HFFc6 (cell line): ENCODE measurements at places on chromosomes 1 and 21.
A peak's percentile ranks its signal among the peaks of the same experiment; 100 is the strongest.

GRCh38 chr21:18524097-18524880 lies 120.7 kb upstream of the TMPRSS15 start:
- DNase-seq, result no peak

- DNase-seq, result no peak
Measured at GRCh38 chr1:12709696-12710095, 6.2 kb upstream of the AADACL3 start.

- no peak for DNase-seq
Measured at GRCh38 chr21:20997311-20997635, 936 bp upstream of the NCAM2 start.

GRCh38 chr1:236315518-236315917 lies 33.8 kb upstream of the ERO1B start:
- no peak for DNase-seq

DNA sequence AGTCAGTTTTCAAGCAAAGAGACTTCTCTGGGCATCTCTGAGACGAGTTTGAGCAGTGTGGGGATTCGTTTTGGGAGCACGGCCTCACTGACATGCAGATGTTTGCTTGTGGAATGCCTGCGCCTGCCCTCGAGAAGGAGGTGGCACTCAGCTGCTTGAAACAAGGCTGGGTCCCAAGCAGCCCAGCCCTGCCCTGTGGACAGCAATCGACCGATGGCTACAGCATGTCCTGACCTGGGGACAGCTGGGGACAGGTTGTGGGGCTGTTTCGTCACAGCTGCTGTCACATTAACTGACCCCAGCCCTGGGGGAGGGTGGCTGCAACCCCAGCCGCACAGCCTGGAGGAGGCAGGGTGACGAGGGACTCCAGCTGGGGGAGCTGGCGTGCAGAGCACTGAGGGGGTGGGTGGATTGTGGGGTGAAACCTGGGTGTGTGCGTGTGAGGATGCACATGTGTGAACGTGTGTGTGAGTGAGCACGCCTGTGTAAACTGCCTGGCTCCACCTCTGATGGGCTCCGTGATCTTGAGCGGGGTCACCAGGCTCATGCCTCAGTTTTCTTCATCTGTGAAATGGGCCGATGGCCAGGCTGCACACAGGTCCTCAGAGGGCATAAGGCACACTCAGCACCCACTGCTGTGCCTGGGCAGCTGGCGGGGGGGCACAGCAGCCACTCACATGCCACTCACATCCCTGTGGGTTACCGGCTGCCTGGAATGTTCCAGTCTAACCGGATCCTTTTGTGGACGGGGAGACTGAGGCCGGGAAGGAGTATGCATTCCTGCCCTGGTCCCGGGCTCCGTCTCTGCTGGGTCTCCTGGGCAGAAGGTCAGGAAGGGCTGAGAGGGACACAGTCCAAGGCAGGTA lies 49.3 kb downstream of the COL18A1 start:
- no peak for DNase-seq

GRCh38 chr1:213982672-213983492 lies 4.9 kb upstream of the PROX1 start:
- no peak for DNase-seq

GRCh38 chr1:228689255-228689654 lies 46.0 kb upstream of the RHOU start:
- no peak for DNase-seq

DNA sequence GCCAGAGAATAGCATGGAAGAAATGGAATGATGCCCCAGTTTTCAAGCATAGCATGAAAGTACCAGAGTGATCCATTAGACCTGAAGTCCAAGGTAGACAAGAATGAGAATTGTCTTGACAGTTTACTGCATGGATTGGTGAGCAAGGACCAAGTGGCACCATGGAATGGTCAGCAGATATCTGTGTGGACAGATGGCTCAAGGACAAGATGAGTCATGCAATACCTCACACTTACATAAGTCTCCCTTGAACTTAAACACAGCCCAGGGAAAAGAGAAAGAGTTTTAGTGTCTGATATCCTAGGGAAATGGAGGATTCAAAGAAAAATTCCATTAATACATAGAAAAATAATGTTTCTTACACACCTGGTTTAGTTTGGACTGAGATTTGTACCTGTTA lies 195.2 kb downstream of the MRPL39 start:
- DNase-seq, result no peak

DNA sequence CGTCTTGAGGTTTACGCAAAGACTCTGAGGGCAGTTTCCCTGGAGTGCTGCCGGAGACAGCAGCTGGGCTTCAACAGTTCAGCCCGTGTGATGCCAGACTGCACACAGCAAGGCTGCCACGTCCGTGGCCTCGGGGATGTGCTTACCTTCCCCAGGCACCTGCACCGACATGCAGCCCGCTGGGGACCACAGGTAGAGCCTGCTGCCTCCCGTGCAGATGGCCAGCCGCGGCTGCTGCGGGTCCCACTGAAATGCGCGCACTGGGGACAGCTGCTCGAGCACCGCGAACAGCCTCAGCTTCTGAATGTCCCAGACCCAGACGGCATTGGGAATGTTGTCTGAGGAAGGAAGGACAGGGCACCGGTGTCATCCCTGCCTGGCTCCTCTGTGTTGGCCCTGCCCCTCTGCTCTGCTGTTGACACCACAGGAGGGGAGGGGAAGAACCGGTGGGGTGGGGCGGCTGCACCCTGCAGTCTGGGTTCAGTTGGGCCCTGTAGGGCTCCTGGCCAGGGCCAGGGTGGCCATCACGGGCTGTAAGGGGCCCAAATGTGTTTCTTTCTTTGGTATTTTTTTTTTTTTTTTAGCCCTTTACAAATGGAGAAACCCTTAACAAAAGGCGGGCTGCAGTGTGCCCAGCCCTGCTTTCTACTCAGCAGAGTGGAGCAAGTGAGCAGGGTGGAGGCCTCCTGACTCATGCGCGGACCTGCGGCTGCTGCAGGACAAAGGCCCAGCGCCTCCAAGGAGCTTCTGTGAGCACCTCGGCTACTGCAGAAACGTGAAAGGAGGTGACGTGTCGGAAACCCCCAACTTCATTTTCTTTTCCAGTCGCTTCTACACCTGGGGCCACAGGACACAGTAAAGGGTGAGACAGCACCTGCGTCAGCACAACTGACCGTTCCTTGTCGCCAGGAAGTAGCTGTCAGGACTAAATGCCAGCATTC lies 6.8 kb downstream of the TPRG1L start:
- no peak for DNase-seq

DNA sequence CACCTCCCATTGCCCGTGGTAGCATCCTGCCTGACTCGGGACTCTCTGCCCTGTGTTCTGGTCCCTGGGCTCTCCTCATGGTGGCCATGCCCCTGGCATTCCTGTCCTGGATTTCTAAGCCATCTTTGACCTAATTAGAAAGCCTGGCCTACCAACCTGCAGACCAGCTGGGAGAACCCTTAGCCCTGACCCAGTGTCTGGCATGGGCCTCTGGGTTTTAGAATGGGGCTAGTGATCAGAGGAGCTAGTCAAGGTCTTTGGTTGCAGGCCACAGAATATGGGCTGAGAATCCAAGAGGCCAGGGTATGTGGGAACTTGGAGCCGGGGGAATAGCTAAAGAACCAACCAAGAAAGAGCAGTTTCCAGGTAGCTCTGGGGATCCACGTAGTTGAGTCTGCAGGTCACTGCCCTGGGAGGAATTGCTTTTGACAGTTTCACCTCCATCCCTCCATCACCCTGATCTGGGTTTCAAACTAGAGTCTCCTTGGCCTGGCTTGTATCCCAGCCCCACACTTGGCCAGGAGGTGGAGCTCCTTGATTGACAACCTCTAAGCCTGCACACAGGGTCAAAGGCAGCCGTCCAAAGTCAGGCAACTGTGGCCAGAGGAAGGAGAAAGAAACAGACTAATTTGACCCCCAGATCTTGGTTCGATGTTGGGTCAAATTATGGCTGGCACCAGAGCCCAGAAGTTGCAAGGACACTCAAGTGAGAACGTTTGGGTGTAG lies 54.7 kb upstream of the ABCG1 start:
- DNase-seq, result no peak

DNA sequence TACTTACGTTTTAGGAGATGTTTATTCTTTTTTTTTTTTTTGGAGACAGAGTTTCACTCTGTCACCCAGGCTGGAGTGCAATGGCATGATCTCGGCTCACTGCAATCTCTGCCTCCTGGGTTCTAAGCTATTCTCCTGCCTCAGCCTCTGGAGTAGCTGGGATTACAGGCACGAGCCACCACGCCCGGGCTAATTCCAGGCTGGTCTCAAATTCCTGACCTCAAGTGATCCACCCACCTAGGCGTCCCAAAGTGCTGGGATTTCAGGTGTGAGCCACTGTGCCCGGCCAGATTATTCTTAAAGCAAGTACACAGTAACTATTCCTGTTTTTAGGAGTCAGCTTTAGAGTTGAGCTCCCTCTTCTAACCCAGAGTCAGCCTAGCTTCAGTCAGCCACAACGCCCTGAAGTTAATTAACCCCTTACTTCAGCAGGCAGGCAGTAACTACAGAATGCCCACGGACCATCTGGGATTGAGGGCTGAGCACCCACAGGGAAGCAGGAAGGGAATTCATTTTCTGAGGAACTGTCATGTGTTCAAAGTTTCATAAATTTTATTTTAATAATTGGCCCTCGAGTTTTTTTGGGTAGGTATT lies 5.3 kb upstream of the ID3 start:
- DNase-seq, result no peak

DNA sequence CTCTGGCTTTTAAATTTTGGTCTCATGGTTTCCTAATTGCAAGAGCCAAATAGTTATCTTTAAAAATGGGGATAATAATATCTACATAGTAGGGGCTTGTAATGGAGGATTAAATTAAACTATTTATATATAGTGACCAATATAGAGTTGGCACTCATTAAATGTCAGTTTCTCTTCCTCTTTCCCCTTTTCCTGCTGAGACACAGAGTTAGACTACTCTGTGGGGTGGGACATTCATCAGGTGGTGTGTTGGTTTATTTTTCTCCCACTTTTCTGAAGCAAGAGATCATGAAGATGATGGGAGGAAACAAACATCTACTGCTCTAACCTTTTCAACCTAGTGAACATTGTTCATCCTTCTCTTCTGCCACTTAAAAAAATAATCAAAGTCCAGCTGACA lies 17.3 kb upstream of the RAP1A start:
- DNase-seq, result no peak

DNA sequence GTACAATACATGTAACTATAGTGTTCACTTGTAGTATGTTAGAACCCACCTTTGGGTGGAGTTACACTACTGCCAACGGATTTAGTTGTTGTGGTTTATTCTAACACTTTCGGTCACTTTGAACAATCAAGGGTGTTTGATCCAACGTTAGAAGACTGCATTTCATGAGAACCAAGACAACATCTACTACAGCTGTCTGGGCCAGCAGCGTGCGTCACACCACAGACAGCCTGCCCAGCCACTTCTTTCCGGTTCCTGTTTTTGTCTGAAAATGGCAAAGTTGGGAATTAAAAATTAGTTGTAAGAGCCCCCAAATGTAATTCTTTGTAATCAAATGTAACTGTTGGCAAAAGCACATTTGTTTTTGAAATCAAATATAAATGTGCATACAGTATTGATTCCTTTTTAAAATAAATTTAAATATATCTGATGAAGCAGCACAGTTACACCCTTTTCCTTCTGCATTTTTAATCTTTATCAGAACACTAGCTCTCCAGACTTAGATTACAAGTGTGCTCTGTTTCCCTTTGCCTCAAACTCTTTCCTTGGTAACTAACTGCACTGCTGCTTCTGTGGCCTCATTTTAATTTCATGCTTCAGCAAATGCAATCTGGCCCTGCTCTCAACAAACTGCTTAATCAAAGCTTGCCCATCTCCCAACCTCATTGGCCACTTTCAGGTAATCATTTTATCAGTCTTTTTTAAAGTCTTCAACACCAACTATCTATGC lies 86.6 kb upstream of the DPH5 start:
- DNase-seq, result no peak

GRCh38 chr1:206797534-206798383 lies 25.5 kb upstream of the IL10 start:
- DNase-seq, result no peak

DNA sequence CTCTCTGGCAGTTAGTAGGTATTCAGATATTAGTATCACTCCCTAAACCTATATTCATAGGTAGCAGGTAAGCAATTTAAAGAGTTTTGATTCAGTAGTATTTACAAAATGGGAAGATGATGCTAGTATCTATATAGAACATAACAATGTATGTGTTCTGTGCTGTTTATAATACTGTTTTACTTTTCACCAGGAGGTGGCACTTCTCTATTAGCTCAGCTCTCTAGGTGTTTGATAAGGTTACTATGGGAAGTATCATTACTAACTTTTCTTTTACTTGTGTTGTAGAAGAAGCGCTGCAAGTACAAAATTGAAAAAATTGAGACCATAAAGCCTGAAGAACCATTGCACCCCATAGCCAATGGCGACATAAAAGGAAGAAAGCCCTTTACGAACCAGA lies 49.4 kb upstream of the FASLG start:
- peak; percentile 28 for DNase-seq

GRCh38 chr1:155835548-155835947 lies 21.5 kb downstream of the GON4L start:
- DNase-seq, result no peak

DNA sequence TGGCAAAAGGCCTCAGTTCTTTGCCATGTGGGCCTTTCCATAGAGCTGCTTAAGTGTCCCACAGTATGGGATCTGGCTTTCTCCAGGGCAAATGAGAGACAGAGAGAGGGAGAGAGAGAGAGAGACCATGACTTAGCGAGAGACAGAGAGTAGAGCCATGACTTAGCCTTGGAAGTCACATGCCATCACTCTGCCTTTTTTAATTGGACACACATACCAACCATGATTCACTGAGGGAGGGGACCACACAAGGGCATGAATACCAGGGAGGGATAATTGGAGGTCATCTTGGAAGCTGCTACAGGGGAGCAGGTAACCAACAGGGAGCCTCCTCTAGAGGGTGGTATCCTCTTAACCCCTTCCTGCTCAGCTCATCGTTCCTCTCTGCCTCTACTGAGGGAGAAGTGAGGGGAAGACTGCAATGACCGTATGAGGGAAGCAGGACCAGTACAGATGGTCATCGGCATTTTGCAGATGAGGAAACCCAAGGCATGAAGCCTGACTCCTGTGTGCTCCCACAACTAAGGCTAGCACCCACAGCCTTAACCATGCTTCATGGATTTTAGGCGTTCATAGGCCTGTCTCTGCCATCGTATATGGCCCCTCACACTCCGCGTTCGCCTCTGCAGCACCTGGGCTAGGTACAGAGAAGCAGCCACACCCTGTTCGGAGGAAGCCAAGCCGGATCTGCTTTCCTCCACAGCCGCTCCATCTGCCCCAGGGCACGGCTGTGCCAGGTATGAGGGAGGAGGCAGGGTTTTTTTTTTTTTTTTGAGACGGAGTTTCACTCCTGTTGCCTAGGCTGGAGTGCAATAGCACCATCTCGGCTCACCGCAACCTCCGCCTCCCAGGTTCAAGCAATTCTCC lies 38.6 kb downstream of the MEF2D start:
- peak; percentile 33 for DNase-seq

DNA sequence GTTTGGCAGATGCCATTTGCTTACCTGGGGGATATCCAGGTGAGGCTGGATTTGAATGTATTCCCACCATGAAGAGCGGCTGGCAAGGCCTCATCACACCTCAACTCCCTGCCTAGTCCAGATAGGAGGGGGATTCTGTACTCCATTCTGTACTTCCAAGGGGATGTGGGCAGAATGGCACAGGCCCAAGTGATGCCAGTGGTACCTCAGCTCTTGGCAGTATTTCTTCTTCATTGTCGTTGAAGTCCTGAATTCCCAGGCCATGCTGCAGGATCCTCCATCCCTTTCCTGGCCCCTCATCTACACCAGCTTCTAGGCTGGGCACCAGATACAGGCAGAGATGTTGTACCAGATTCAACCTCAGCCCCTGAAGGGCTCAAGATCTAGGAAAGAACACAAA lies 47.9 kb downstream of the KLHDC7A start:
- no peak for DNase-seq

- no peak for DNase-seq
Measured at GRCh38 chr1:205077158-205077933, 6.9 kb downstream of the TMEM81 start.

- DNase-seq, result no peak
Measured at GRCh38 chr1:171780583-171781175, 781 bp upstream of the METTL13 start.
